MG63 (cell line): ENCODE measurements at places on chromosomes 6 and 20. TPM values are rescaled to one million over a fixed set of nuclear protein-coding genes. Genes with fewer than 3 reads are reported as not detected.
A peak's percentile ranks its signal among the peaks of the same experiment; 100 is the strongest.

Gene RAET1E
- 2.8 and 5.7 TPM in 2 replicates for total RNA-seq

Gene TREM2
- total RNA-seq = not detected in 2 replicates

Gene TMEM74B
- not detected in 2 replicates for total RNA-seq

Gene CST7
- not detected in 2 replicates for total RNA-seq

Gene PTCRA
- total RNA-seq = not detected in 2 replicates

Gene PDE7B
- 1.8 and 4.0 TPM in 2 replicates for total RNA-seq

Gene CDH4
- not detected in 2 replicates for total RNA-seq

Gene GATA5
- total RNA-seq = 1.6 TPM in 1 of 2 replicates, not detected in the other

Gene TSHZ2
- total RNA-seq = not detected in 2 replicates

- DNase-seq = peak; percentile 58
Observed at GRCh38 chr6:10338151-10338550, 76.7 kb downstream of the TFAP2A start.

- DNase-seq = no peak
Observed at GRCh38 chr6:45461486-45461885, 83.8 kb upstream of the SUPT3H start.

GRCh38 chr6:140653506-140653905, 1279.1 kb upstream of the CITED2 start:
- no peak for DNase-seq

DNA sequence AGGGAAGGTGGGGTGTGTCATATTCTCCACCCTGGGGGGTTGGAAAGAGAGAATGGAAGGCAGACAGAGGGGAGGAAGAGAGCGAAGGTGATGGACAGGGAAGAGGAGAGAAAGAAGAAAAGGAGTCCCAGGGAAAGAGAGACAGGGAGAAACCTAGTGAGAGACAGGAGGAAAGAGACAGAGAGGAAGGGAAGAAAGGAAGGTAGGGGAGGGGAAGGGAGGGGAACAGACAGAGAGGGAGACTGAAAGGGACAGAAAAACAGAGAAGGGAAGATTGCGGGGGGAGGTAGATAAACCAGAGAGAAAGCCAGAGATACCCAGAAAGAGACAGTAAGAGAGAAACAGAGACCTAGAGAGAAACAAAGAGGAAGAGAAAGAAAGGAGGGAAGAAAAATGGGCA, 88.4 kb downstream of the CDH22 start:
- DNase-seq = no peak

GRCh38 chr6:131819572-131820124, 11.8 kb downstream of the ENPP1 start:
- DNase-seq = no peak

DNA sequence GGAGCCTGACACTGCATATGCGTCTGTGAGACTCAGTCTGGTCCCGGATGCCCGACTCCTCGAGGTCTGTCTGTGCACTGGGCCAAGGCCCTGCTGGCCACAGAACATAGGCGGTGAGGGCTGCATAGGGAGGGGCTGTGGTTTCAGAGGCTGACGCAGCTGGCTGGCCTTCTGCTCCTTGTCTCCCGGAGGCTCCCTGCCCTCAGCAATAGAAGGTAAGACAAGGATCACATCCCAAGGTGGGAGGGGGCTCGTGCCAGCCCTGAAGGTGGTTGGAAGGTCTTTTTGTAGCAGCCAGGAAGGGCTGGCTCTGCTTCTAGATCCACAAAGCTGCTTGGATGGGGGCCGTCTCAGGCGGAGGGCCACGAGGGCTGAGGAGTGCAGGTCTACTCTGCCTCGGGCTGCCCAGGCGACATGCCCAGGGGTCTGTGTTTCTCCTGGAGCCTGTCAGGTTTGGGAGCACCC, 239.8 kb upstream of the SULF2 start:
- DNase-seq = peak; percentile 99

DNA sequence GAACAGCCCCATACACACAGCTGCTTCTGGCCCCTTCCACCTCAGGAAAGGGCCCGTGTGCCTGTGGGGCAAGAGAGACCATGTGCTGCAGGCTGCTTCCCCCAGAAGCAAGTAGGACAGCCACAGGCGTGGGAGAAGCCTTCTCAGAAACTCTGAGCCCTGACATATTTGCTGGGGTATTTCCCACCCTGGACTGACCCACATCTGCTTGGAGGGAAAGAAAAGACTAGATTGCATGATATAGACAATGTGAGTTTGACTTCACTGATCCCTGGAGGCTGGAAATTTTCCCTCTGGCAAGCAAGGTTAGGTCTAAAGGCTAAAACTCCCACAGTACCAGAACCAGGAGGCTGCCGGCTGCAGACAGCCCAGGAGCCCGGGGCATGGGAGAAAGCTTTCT, 213.3 kb upstream of the SSTR4 start:
- no peak for DNase-seq

DNA sequence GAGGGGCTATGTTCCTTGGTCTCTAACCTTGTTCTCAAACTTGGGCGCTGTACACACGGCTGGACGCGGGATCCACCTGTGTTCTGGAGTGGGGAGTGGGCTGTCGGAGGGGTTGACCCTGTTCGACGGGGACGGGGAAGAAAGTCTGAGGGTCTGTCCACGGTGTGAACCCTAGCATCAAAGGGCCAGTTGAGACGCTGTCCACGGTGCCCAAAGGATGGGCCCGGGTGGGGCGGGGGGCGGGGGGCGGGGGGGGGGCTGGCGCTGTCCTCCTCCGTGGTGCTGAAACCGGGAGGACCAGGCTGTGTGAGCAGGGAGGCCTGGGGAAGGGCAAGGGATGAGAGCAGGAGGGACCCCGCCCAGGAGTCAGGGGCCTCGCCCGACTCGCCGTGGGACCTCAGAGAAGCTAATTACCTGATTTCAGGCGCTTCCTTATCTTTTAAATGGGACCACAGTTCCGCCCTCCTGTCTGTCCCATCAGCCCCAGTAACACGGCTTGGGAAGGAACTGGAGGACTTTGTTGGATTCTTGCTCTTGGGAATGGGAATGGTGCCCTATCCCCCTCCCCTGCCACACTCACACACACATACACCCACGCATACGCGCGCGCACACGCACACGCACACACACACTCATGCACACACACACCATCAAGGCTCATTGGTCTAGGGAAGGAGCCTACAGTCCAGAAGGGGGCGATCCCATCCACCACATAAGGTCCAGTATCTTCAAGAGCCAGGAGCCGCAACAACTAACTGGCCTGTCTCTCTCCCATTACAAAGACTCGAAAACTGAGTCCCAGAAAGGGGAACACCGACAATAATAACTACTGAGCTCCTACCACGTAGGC, 1.0 kb upstream of the VSTM2L start:
- peak; percentile 45 for DNase-seq

DNA sequence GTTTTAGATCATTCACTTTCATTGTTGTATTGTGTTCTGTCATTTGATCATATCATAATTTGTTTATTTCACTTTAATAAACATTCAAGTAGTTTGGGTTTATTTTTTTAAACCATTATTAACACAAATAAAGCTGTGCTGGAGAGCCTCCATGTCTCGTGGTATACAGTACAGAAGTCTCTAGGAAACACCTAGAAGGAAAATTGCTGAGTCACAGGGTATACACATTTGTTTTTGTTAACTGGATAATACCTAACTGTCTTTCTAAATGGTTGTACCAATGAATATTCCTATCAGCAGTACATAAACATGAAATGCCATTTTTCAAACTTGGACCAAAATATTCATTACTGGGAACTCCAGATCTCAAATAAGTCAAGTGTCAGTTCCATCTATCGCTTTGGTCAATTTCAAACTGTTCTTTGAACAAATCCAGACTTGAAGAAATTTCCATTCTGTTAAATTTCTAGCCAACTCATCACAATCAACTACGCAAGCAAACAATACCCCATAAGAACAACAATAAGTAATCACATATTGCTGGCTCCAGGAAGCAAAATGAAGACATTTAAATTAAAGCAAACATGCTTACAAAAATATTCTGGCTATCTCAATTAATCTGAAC, 138.1 kb downstream of the ATXN1 start:
- DNase-seq = no peak

- DNase-seq = no peak
Observed at GRCh38 chr20:63147532-63147931, 68.4 kb downstream of the YTHDF1 start.

DNA sequence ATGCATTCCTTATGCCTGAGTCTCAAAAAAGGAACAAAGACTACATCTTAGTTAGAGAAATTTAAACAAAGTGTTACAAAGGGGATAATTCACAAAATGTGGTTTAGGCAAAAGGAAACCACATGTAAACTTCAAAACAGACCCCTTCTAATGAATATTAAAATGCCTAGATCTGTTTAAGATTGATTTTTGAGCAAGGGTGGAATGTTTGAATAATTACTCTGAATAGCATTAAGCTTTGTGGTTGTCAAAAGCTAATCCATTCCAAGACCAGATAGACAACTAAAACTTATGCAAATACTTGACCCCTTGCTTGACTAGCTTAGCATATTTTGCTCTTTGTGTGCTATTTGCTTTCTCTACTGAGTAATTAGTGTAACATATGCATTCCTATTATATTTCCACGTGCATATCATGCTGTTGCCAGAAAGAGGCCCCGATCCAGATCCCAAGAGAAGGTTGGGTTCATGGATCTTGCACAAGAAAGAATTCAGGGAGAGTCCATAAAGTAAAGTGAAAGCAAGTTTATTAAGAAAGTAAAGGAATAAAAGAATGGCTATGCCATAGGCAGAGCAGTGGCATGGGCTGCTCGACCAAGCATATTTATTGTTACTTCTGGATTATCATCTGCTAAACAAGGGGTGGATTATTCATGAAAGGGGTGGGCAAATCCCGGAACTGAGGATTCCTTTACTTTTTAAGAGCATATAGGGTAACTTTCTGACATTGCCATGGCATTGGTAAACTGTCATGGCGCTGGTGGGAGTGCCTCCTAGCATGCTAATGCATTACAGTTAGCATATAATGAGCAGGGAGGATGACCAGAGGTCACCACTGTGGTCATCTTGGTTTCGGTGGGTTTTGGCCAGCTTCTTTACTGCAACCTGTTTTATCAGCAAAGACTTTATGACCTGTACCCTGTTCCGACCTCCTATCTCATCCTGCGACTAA, 1193.4 kb upstream of the EYS start:
- no peak for DNase-seq

DNA sequence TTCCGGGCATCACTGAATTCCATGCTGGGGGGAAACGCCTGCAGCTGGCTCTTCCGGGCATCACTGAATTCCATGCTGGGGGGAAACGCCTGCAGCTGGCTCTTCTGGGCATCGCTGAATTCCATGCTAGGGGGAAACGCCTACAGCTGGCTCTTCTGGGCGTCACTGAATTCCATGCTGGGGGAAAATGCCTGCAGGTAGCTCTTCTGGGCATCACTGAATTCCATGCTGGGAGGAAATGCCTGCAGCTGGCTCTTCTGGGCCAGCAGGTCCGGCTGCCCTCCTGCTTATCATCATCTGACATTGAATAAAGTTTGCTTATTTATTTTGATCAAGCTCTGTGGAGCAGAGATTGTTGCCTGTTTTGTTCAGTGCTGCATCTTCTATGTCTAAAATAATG, 355.1 kb downstream of the SMOC2 start:
- no peak for DNase-seq

GRCh38 chr20:6635034-6635736, 132.3 kb upstream of the BMP2 start:
- no peak for DNase-seq

DNA sequence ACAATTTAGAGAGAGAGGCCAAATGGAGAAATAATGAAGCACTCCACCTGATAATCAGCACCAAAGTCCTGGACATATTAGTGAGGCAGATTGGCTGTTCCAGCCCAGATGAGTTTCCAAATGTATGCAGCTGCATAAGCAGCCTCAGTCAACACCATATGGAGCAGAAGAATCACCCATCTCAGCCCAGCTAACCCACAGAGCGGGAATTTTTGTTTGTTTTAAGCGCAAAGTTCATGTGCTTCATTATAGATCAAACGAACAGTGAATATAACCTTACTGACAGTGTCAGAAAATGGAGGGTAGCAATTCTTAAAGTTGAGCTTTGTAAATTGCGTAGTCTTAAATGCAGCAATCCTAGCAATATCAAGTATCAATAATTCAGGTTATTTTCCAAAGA, 234.0 kb upstream of the CEP162 start:
- DNase-seq = no peak

DNA sequence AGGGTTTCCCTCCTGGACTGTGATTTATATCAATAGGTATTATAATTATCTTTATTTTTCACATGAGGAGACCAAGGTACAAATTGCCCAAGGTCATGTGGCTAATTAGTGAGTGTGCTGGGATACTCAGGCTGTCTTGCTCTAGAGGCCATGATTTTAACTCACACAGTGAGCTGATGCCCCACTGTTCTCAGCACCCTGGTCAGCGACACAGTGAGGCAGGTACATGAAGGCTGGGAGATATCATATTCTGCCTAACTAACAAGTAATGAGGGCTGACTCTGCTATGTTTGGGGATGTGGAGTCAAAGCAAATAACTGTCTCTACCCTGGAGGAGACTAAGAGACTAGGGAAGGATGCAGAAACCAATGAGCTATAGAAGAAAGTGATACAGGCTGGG, 501.1 kb downstream of the PTPRT start:
- no peak for DNase-seq

DNA sequence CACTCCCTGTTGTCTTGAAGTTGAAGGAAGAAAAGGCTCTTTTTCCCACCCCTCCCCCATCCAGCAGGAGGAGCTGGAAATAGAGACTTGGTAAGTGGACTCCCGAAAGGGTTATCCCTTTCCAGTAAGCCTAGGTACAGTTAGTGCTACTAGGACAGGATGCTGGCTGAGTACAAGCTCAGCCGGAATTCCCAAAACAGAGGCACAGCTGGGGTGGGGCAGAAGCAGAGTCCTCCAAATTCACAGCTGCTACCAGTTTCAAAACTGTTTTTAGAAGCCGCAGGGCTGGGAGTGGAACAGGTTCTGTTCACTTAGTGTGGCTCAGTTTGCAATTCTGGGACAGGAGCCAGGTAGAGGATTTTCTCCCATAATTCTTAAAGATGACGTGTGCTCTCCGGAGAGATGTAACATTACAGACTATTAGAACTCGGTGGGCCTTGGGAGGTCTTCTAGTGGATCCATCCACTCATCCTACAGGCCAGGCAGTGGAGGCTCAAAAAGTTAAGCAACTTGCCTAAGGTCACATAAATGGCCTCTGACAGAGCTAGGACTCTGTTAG, 19.0 kb upstream of the UTRN start:
- DNase-seq = peak; percentile 82
